ENCODE measurements at places on chromosomes 7 and 10.

DNA sequence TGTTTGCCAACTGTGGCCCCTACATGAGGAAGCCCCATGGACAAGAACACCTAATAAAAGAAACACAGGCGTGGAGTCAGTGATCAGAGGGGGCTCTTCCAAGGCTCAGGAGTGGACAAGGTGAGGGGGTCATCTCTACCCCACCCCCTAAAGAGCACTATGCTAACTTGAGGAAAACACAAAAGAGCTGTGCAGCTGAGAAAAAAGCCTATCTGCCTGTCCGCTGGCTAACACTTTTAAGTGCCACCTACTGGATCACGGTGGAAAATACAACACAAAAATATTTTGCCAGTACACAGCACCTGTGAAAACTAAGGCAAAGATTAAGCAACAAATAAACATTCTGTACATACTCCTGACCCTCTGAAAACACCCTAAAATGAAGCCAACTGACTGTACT is 53.1 kb upstream of the COBL start:
- no peak for DNase-seq

- no peak for DNase-seq
Observed at GRCh38 chr7:132377015-132377414, 199.3 kb downstream of the PLXNA4 start.

- no peak for DNase-seq
Observed at GRCh38 chr10:49071160-49071761, 44.1 kb downstream of the VSTM4 start.

- DNase-seq, result no peak
Observed at GRCh38 chr10:33556103-33556502, 221.6 kb upstream of the NRP1 start.

DNA sequence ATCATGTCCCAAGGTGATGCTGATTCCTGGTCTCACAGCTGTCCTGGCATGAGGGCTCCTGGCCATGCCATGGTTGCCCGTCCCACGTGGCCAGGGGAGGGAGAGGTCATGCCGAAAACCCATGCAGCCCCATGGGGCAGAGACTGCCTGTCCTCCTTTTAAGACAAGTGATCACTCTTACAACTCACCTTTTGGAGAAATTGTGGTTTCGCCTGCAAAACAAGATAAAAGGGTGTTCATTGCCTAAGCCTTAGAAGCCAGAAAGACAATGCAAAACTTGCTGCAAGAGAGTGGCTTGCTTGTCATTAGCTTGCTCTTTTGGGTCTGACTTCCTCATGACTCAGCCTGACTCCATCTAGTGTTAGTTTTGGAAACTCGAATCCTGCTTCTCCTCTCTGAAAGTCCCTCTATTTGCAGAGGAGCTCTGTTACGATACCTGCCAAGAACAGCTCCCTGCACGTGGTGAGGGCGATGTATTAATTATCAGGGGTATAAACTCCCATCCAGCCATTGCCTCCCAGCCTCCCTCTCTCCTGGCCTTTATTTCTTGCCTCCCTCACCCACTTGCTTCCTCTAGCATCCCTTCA is 26.7 kb downstream of the TMEM273 start:
- DNase-seq, result no peak

DNA sequence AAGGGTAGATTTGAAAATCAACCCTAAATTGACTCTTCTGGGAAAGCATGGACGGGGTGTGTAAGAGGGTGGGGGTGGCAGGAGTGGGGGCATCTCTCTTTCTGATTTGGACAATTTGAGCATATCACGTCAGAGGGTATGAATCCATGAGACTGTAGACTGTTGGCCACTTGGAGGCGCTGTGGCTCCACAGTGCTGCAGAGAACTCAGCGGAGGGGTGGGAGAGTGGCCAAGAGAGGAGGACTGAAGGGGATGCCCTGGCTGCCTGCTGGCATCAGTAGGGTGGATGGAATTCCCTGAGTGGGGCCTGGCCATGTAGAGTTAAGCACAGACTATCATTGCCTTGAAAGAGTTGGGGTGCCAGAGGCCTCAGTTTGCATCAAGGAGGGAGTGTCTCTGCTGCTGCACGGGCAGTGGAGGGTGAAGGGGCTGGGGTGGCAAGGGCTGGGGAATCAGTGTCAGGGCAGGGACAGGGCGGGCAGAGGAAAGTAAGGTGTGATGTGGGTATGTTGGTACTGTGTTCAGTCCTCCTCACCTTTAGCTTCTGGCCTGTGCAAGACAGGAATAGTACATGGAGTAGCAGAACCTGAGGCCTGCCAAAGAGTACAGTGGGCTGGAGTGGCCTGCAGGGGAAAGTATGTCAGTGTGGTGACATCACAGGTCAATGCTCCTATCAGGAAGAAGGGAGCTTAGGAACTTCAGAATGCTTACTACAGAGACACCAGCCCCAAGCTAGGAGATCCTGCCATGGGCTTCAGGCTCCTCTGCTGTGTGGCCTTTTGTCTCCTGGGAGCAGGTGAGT is 133.5 kb upstream of the PRSS58 start:
- peak; percentile 41 for DNase-seq

DNA sequence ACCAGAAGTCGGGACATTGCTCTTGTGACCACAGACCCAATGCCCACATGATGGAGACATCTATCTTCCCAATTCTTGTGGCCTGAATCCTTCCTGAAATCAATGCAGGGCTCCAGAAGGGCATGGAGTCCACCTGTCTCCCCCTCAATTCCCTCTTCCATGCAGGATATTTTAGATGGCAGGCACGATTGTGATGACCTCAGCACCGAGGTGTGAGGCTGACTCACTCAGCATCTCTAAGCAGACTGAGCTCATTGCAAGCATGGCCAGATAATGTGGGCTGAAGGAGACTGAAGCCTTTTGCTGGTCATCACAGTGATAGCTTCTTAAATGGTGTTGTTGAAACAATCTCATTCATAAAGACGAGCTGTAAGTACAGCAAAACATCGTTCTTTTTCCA is 374.9 kb upstream of the PODXL start:
- DNase-seq, result no peak

DNA sequence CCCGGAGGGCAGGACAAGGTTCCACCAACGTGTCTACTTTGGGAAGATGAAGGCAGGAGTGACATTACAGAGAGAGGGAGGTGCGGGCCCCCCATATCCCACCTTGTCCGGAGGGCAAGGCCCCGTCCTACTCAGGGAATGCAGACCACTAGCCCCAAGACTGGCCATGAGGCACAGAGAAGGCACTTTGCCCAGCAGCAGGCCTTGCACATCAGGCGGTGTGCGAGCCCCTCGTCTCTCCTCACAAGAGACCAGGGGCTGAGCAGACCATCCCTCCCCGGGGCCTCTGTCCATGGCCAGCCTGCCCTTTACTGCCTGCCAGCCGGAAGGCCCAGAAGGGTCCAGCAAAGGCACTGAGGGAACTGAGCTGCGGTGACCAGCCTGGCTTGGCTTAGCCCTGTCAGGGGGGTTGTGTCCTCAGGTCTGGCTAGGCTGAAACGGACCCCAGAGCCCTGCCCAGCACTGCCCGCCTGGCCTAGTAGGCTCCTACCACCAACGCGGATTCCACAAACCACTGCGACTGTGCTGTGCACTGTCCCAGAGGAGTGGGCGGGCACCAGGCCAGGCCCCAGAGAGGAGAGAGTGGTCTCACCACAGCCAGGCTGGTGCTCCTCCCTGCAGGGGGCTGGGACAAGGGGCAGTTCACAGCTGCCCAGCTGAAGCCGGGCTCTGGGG is 16.7 kb downstream of the CAMK2B start:
- DNase-seq, result no peak
